Left lobe of liver (tissue), 2 donors: ENCODE measurements at places on chromosomes 5 and 9.

DNA sequence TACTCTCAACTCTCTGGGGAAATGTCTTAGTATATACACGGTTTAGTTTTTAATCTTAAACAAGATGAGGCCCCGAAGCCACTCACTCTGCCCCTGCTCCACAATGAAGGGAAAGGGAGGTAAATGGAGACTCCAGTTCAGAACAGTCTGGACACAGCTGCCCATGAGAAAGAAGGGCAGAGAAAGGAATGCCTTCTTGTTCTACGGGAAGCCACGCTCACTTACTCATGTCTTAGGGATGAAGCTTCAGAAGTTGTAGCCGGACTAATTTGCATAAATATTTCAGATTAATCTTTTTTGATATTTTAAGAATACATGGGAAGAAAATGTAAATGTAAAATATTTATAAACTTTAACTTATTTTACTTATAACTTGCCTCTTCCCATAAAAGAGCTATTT is 94.0 kb downstream of the COL23A1 start:
- DNase-seq = no peak

GRCh38 chr5:18024542-18024941 is 390.3 kb downstream of the TAF11L14 start:
- no peak for DNase-seq

DNA sequence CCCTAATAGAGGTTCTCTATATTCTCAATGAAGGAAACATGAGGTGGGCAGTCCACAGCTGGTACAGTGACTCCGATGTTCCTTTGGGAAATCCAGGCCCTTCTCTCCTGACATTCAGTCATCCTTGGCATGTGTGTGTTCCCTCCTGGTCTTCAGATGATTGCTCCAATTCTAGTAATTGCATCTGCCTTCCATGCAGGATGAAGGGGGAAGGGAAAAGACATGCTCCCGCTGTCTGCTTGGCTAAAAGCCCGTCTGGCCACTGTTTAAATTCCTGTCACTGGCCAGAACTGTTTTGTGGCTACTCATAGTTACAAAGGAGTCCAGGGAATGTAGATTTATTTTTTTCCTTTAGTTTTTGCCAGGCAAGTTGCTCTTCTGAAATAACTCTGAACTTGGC is 65.0 kb downstream of the MAST4 start:
- no peak for DNase-seq

- DNase-seq = no peak
These were observed 28.0 kb upstream of the SYK start for GRCh38 chr9:90773617-90774016.

GRCh38 chr5:137296213-137296781 is 202.8 kb downstream of the SPOCK1 start:
- DNase-seq = no peak

- no peak for DNase-seq
These were observed 76.9 kb downstream of the IPO11 start for GRCh38 chr5:62489471-62489870.

DNA sequence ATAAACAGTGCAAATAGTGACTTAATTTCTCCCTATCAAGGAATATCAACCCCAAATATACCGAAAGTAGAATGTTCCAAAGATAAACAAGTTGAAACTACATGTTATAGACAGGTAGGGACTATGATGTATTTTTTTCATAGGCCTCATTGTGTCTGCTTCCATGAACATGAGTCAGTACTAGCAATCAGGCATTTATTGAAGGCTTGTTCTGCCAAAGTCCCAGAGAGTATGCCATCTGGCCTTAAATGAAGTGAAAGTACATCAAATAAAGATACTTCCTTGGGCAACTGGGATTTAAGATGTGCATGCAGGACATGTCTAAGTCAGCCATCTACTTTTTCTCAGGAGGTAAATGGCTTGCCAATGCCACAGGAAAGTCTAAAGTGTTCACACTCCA is 6.5 kb downstream of the GHR start:
- DNase-seq = no peak

- no peak for DNase-seq
These were observed 28.3 kb upstream of the ERGIC1 start for GRCh38 chr5:172805736-172806255.

- no peak for DNase-seq
These were observed 401.1 kb upstream of the RGMB start for GRCh38 chr5:98372351-98372750.

DNA sequence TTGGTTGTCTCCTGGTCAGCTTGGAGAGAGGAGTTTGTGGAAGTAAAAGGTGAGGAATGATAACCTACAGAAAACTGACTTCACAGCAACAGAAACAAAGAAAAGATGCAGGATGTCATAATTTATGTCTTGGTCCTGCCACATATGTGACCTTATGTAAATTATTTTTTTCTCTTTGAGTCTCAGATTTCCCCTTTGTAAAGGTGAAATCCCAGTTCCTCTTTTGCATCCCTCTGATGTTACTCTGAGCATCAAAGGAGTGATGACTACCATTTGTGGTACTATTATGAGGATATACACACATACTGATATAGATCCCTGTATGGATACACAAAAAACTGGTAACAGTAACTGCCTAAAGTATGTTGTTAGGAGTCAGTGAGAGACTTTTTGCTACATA is 1.4 kb upstream of the THG1L start:
- no peak for DNase-seq

GRCh38 chr5:179298181-179298993 is 46.9 kb downstream of the ADAMTS2 start:
- no peak for DNase-seq

GRCh38 chr5:111453747-111454146 is 58.6 kb downstream of the STARD4 start:
- DNase-seq = no peak

DNA sequence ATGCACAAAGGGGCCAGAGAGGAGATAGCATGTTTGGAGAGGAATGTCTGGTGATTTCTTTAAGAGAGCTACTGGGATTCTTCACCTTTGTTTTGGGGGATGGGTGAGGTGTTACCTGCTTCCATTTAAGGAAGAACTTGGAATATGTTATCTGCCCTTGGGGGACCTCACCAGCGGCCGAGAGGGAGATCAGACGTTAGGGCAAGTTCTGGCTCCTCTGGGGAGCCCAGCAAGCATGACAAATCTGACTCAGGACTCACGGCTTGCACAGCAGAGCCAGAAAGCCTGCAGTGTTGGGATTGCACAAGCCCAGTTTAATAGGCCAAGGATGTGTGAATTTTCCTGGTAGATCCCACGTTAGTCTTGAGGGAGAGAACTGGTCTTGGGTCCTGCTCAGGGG is 40.3 kb downstream of the SLC28A3 start:
- no peak for DNase-seq

GRCh38 chr5:56479696-56480077 is 246.6 kb upstream of the ANKRD55 start:
- no peak for DNase-seq

- DNase-seq = no peak
These were observed 106.8 kb downstream of the WNK2 start for GRCh38 chr9:93290495-93291434.

- no peak for DNase-seq
These were observed 28.6 kb downstream of the DCAF12 start for GRCh38 chr9:34097865-34098264.

DNA sequence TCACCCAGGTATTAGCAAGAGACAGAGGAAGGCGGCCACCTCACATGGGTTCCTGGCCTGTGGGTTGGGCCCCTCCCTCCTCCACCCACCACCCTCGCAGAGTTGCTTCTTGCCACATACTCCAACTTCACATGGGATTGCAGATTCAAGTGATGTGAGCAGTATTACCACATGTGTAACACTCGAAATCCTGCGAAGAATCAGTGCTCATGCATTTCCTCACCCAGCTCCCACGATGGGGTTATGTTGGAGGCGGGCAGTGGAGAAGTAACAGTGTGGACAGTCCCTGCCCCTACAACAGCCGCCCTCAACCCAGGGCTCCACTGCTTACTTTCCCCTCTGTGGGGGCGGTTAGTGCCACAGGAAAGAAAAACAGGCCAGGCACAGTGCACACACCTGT is 3.9 kb upstream of the FBP1 start:
- DNase-seq = no peak

DNA sequence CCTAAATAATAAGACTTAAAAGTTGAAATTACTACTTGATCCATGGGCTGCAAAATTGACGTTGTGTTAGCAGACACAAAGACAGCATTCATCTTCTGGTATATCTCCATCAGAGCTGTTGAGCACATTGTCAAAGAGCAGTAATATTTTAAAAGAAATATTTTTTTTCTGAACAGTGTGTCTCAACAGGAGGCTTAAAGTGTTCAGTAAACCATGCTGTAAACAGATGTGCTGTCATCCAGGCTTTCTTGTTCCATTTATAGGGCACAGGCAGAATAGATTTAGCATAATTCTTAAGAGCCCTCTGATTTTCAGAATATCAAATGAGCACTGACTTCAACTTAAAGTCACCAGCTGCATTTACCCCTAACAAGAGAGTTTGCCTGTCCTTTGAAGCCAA is 29.7 kb upstream of the CCNH start:
- no peak for DNase-seq

GRCh38 chr9:121510766-121511550 is 11.3 kb upstream of the GGTA1 start:
- DNase-seq = no peak

DNA sequence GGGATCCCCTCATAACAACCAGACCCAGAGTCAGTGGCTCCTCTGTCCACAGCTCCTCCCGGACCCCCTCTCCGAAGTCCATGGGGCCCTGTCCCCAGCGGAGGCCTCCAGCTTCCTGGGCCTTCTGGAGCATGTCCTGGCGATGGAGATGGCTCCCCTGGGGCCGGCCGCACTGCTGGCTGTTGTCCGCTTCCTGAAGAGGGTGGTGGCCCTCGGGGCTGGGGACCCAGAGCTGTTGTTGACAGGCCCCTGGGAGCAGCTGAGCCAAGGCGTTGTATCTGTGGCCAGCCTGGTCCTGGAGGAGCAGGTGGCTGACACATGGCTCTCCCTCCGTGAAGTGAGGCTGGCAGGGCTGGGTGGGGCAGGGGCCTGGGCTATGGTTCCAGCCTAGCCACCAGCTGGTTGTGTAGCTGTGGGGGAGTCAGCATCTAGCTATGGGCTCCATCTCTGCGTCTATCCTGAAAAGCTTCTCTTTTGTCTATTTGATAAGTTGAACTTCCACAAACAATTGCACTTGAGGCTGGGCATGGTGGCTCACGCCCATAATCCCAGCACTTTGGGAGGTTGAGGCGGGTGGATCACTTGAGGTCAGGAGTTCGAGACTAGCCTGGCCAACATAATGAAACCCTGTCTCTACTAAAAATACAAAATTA is 4.7 kb downstream of the ADGRD2 start:
- DNase-seq = no peak

DNA sequence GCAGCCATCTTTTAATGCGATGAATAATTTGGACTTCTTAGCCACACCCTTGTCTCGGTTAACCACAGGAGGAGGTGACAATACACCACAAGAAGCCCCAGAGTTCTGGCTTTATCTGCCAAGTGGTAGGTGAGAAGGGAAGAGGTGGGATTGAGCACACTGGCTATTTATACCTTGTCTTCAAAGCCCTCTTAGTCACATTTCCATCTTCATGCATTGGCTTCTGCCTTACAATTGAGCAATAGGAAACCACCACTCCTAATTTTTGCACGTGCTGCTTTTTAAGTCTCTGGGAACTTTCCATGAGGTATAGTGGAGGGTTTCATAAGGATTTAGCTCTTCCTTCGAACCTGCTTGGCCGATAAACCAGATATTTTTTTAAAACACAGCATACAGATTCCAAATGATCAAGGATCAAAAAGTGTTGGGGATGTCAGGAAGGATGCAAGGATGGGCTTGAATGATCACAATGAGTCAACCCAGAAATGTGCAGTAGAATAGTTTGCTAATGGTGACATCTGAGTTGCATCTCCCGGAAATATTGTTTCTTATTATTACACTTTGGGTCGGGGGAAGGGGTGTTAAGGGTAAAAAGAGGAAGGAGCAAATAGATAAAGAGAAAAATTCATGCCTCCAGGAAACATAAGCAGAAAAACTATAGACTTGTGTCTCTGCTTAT is 25.5 kb downstream of the PLAC8L1 start:
- no peak for DNase-seq

DNA sequence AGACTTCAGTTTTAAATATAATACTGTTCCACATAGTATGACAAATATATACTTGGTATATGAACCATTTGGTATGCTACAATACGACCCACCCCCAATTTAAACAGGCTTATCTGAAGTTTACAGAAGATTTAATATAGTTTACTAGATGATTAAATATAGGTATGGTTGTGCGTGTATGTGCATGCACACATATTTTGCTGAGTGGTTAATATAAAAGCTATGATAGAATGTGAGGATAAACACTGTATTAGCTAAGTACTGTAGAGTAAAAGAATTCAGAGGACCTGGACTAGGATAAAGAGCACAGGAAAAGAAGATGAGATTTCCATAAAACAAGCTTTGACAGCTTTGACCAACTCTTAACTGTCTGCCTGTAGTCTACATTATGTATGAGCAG is 356.7 kb downstream of the PDE4D start:
- no peak for DNase-seq

GRCh38 chr9:91929331-91929730 is 20.7 kb downstream of the ROR2 start:
- DNase-seq = no peak

DNA sequence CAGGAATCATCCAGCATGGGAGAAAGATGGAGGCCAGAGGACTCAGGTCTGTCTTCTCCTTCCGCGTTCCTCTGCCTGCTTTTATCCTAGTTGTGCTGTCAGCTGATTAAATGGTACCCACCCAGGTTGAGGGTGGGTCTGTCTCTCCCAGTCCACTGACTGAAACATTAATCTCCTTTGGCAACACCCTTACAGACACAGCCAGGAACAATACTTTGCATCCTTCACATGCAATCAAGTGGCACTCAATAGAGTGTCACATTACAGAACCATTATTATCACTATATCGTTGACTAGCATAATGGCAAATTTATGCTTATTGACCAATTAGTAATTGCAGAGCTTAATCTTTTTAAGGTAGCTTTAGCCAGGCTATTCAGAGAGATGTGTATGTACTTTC is 64.8 kb downstream of the UNC13B start:
- no peak for DNase-seq

DNA sequence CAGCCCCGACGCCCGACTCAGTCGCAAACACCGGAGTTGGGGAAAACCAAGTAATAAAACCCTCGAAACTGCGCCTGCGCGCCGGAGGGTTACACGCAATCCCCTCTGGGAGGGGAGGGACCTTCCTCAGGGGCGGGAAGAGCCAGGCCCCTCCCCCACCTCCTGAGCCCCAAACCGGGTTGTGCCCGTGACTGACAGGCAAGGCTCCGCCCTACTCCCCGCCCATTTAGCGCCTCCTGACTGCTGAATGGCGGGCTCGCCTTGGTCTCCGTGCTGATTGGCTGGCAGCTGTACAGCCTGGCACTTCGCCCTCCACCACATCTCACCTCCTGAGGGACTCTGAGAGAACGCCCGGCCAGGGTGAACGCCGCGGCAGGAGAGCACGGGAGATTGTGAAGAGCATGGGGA is at the start of gene PRDM9:
PRDM9 (plus strand) TSS at position 332 of the 408 bp plus-strand sequence. CDS start 1,425 bp downstream, outside the sequence.
- DNase-seq = peak; percentile 85

DNA sequence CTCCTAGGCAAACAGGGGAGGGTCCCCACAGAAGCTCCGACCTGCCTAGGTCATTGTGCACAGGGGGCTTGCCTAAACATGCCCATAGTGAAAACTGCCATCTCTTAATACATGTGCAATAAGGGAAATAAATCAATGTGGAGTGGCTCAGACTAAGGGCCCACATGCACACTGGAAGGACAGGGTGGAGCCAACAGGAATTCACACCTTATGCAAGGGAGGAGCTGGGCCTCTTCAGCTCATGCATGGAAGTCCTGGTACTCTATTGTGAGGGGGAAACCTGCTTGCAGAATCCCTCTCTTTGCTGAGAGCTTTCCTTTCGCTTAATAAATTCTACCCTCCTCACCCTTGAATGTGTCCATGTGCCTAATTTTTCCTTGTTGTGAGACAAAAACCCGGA is 815.8 kb downstream of the EFNA5 start:
- no peak for DNase-seq

GRCh38 chr9:94675008-94675881 is 35.9 kb upstream of the FBP1 start:
- no peak for DNase-seq
